ENCODE measurements at places on chromosomes 13 and 19. TPM values are rescaled to one million over a fixed set of nuclear protein-coding genes. Genes with fewer than 3 reads are reported as not detected.

The PABPC3 gene
- polyA plus RNA-seq: 2.0 TPM

The S1PR2 gene
- 47.6 TPM for polyA plus RNA-seq

The CHST8 gene
- polyA plus RNA-seq: not detected

The PALM3 gene
- polyA plus RNA-seq: 12.7 TPM

The GRIN3B gene
- polyA plus RNA-seq: 1.3 TPM

The MAG gene
- 9.7 TPM for polyA plus RNA-seq

The CNN2 gene
- 214 TPM for polyA plus RNA-seq

The IQCN gene
- polyA plus RNA-seq: 12.7 TPM

The KANK3 gene
- polyA plus RNA-seq: 24.4 TPM

The GPR18 gene
- polyA plus RNA-seq: 0.29 TPM

The GPR4 gene
- polyA plus RNA-seq: 4.2 TPM

The NOTCH3 gene
- polyA plus RNA-seq: 125 TPM

The ZBTB32 gene
- polyA plus RNA-seq: 0.77 TPM

The ZNF177 gene
- polyA plus RNA-seq: 15.5 TPM

The SLITRK5 gene
- 1.8 TPM for polyA plus RNA-seq

The ZNF208 gene
- polyA plus RNA-seq: 1.3 TPM

The IZUMO2 gene
- 0.82 TPM for polyA plus RNA-seq

The SLC25A41 gene
- 1.2 TPM for polyA plus RNA-seq

The STOML3 gene
- 3.5 TPM for polyA plus RNA-seq

The CRX gene
- polyA plus RNA-seq: 0.07 TPM

The CDC16 gene
- polyA plus RNA-seq: 161 TPM

The SIAH3 gene
- 0.14 TPM for polyA plus RNA-seq

The LENG9 gene
- 4.3 TPM for polyA plus RNA-seq

The CCDC70 gene
- polyA plus RNA-seq: not detected

The CNFN gene
- polyA plus RNA-seq: not detected

The PTH2 gene
- polyA plus RNA-seq: not detected

The PRODH2 gene
- polyA plus RNA-seq: 0.16 TPM

The CTXN1 gene
- polyA plus RNA-seq: 11.2 TPM

The LGALS4 gene
- polyA plus RNA-seq: 1.8 TPM

The LHFPL6 gene
- 67.5 TPM for polyA plus RNA-seq

The PSG4 gene
- polyA plus RNA-seq: 0.67 TPM

The ZNF829 gene
- 7.5 TPM for polyA plus RNA-seq

The ZNF85 gene
- 21.0 TPM for polyA plus RNA-seq

The SMIM17 gene
- 3.5 TPM for polyA plus RNA-seq

The MICU2 gene
- polyA plus RNA-seq: 81.1 TPM

The GGN gene
- 0.24 TPM for polyA plus RNA-seq

The SYCN gene
- not detected for polyA plus RNA-seq

The CEACAM8 gene
- 0.70 TPM for polyA plus RNA-seq

The BCL3 gene
- polyA plus RNA-seq: 12.6 TPM

The KLF1 gene
- polyA plus RNA-seq: 0.35 TPM

The ZNF554 gene
- 8.8 TPM for polyA plus RNA-seq

The FCER2 gene
- polyA plus RNA-seq: 0.55 TPM

The ZNF587 gene
- 38.8 TPM for polyA plus RNA-seq

The PRTN3 gene
- 3.8 TPM for polyA plus RNA-seq

The ZNF442 gene
- polyA plus RNA-seq: 5.5 TPM

The MYO1F gene
- polyA plus RNA-seq: 14.4 TPM

The CD177 gene
- polyA plus RNA-seq: 0.77 TPM

The ACP7 gene
- polyA plus RNA-seq: 0.23 TPM

The RAP2A gene
- polyA plus RNA-seq: 47.9 TPM

The ZNF497 gene
- polyA plus RNA-seq: 3.0 TPM

The MAMSTR gene
- 4.3 TPM for polyA plus RNA-seq

The CYP4F22 gene
- polyA plus RNA-seq: not detected

The CYP2B6 gene
- 0.30 TPM for polyA plus RNA-seq

The FOXA3 gene
- polyA plus RNA-seq: 3.1 TPM
